Stimulated activated CD4-positive, alpha-beta T cell treated with anti-CD3 and anti-CD28 coated beads, Interleukin-15, amount 100 ng/mL, for 1 hour (primary cell): ENCODE measurements at places on chromosomes 11 and 22.

- DNase-seq = no peak
Measured at GRCh38 chr22:17108256-17109112, 12.7 kb downstream of the TMEM121B start.

DNA sequence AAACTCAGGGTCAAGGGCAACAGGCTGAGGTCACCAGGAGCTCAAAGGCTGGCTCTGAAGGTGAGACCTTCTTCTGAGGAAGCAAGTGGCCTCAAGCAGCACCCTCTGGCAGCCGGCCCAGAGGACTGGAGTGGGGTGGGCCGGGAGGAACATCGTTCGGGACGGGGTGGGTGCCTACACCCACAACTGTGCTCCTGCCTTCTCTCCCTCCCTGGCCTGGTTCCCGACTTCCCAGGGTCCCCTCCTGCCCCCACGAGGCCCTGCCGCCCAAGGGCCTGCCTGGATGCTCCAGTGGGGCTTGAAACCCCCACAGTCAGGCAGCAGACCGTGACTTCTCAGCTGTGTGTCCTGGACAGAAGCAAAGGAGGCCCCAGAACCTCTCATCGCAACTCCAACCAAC, 195.7 kb downstream of the IGLL1 start:
- no peak for DNase-seq

- peak; percentile 27 for DNase-seq
Measured at GRCh38 chr11:6737872-6738466, 33.8 kb downstream of the OR2AG2 start.

- DNase-seq = no peak
Measured at GRCh38 chr11:94494126-94494680, 419 bp downstream of the ANKRD49 start.

GRCh38 chr11:70606248-70606950, 208.1 kb downstream of the CTTN start:
- DNase-seq = no peak

DNA sequence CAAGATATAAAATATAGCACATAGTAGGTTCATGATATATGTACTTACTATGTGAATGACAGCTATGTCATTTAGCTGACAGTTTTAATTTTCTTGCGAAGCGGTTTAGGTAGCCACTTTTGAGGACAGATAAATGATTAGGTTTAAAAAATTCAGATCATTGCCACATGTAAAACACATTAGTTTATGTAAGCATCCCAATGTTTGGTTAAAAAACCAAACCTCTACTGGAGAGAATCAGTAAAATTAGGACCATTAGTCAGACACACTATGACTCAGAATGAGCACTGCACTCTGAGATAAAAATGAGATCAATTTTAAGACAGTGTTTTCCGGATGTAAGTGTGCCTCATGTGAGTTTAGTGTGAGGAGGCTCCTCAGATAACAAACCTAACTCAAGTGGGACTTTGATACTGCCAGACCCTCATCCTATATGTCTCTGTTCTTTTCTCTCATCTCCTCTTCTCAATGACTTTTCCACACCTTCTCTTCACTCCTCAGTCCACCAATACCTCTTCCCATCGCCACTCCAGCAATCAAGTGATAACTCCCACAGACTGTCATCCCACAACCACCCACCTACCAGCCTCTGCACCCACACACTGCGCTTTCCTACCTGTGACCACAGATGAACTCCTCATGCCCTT, 6.8 kb upstream of the OR2AT4 start:
- DNase-seq = no peak

- no peak for DNase-seq
Measured at GRCh38 chr11:29184939-29185890, 831.6 kb downstream of the KCNA4 start.

DNA sequence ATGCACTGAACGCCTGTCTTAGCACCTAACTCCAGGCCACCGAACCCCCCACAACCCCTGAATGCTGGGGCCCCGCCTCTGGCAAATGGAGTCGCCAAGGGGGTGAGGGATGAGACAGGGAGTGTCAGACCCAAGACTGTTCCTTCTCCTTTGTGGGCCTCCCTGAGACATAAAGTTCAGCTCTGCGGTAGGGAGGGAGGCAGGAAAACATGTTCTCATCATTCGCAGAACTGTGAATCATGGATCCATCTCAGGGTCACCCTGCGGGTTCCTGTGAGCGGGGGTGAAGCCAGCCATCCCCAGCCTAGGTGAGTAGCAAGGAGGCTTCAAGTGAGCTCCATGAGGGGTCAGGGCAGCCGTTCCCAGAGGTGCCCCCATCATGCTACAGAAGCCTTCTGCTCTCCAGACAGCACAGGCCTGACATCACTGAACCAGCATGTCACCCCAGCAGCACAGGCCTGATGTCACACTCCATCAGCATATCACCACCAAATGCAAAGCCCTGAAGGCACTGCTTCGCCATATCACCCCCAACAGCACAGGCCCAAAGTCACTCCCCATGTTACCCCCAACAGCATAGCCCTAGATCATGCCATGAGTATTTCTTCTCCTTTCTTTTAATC, 27.2 kb downstream of the TMPRSS6 start:
- DNase-seq = no peak

GRCh38 chr22:47990481-47990880, 1228.0 kb downstream of the TBC1D22A start:
- DNase-seq = no peak

DNA sequence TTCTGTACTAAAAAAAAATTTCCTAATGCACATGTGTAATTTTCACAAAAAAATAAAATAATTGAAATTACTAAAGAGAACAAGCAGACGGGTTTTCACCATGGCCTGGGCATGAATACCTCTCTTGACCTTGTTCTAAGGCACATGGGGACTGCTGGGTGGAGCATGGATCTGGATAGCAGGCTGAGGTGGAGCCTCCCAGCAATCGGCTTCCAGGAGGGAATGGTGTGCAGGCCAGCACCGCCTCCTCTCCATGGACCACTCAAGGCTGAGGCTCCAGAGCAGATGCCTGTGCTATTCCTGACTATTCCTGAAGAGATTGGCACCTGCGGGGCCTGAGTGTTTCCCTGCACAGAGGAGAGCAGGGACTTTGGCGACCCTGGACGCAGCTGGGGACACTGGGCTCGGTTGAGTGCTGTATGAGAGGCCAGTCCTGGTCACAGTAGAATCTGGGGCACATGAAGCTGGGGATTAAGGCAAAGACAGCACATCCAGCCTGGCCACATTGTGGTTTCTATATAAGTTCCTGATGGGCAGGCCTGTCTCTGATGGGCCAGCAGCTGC, 963.6 kb downstream of the BRD1 start:
- no peak for DNase-seq

DNA sequence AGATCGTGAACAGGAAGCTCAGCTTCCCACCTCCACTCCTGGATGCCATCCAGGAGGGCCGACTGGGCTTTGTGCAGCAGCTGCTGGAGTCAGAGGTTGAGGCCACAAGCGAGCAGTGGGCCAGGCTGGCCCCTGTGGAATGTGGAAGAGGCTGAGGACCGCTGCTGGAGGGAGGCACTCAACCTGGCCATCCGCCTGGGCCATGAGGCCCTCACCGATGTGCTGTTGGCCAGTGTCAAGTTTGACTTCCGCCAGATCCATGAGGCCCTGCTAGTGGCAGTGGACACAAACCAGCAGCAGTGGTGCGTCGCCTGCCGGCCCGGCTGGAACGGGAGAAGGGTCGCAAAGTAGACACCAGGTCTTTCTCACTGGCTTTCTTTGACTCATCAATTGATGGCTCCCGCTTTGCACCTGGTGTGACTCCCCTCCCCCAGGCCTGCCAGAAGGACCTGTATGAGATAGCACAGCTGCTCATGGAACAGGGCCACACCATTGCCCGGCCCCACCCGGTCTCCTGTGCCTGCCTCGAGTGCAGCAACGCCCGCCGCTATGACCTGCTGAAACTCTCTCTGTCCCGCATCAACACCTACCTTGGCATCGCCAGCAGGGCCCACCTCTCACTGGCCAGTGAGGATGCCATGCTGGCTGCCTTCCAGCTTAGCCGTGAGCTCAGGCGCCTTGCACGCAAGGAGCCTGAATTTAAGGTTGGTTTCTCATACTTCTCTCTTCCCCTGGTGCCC, 24.9 kb downstream of the ART5 start:
- DNase-seq = no peak

DNA sequence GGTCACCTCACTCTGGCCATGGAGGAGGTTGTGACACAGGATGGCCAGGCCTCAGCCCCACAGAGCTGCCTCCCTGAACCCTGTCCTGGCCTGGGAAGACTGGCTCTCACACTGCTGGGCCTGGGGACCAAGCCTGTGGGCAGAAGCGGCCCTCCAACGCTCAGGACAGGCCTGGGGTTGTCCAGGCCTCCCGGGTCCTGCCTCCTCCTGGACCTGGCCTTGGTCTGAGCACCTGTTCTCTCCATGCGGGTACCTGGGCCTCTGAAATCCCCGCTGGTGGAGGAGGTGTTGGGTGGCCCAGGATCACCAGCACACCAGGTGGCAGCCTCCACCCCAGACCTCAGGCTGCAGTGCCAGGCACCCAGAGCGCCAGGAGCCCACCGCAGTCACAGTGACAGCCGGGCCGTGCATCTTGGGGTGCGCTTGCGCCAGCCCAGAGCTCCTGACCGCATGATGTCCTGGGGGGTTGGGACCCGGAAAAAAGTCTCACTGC, 16.1 kb upstream of the PIM3 start:
- DNase-seq = no peak

DNA sequence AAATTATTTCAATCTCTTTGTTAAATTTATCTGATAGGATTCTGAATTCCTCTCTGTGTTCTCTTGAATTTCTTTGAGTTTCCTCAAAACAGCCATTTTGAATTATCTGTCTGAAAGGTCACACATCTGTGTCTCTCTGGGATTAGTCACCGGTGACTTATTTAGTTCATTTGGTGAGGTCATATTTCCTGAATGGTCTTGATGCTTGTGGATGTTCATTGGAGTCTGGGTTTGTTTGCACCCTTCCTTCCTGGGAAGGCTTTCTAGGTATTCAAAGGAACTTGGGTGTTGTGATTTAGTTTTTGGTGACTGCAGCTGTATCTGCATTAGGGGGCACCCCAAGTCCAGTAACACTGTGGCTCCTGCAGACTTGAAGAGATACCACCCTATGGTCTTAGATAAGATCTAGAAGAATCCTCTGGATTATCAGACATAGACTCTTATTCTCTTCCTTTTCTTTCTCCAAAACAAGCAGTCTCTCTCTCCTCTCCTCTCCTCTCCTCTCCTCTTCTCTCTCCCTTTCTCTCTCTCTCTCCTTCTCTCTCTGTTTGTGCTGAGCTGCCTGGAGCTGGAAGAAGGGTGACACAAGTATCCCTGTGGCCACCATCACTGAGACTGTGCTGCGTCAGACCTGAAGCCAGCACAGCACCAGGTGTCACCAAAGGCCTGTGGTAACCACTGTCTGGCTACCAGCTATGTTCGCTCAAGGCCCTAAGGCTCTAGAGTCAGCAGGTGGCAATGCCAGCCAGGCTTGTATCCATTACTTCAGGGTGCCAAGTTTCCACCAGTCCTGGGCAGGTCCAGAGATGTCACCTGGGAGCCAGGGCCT, 3.3 kb upstream of the HEPN1 start:
- DNase-seq = no peak

- DNase-seq = no peak
Measured at GRCh38 chr22:17880020-17880419, 105.8 kb upstream of the BID start.

- no peak for DNase-seq
Measured at GRCh38 chr11:110123003-110123402, 29.8 kb downstream of the ZC3H12C start.

- no peak for DNase-seq
Measured at GRCh38 chr22:46229701-46230100, 20.4 kb downstream of the CDPF1 start.

DNA sequence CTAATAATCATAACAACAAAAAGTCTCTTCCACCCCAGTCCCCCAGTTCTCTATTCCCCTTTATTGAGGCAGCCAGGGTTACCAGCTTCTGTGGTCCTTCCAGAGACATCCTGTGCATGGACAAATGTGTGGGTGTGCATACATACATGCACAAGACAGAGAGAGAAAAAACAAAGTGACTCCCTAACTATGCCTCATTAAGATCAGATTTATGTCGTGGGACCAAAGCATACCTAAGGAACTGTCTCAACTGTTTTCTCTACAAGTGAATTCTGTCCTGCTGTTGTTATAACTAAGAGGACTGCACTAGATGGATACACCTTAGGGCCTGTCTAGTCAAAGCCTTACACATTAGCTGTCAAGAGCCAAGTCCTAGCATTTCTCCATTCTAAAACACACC, 106.7 kb downstream of the MRTFA start:
- DNase-seq = no peak

GRCh38 chr22:26448941-26449340, 19.9 kb downstream of the ASPHD2 start:
- DNase-seq = no peak

DNA sequence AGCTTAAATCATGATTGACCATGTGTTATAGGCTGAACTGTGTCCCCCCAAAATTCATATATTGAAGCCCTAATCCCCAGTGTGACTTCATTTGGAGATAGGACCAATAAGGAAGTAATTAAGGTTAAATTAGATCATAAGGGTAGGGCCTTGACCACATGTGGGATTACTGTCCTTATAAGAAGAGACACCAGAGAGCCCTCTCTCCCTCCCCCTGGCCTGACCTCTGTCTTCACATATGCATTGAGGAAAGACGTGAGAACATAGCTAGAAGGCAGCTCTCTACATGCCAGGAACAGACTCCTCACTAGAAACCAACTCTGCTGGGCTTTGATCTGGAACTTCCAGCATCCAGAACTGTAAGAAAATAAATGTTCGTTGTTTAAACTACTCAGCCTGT, 13.6 kb upstream of the NUP50 start:
- no peak for DNase-seq

DNA sequence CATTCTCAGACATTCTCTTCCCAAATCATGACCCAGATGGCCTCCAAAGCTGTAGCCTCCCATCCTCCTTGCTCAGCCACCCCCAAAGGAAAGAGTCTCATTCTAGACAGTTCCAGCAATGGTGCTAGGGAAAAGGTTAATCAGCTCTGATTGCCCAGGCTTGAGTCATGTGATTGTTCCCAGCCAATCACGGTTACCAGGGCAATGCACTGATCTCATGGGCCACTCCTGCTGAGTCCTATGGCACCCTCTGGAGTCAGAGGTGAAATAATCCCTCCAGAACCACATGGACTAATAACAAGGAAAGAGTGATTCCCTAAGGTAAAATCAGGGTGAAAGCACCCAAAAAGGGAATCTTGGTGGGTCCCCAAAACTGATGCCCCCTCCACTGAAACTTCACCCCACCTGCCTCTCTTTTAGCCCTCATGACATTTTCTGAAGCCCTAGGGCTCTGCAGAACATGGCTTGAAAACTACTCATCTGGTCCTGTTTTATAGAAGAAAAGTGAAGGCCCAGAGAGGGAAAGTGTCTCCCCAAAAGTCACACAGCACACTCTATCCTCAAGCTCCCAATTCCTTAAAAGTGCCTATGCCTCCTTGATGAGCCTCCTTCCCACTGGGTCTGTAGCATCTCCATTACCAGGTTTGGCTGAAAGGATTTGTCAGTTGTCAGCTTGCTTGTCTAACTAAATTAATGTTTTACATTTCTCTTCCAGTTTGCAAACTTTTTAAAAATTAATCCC, 203.7 kb downstream of the MN1 start:
- DNase-seq = no peak

- DNase-seq = no peak
Measured at GRCh38 chr11:40732132-40732531, 727.3 kb downstream of the LRRC4C start.

- no peak for DNase-seq
Measured at GRCh38 chr22:36077271-36077670, 48.6 kb upstream of the RBFOX2 start.
